ENCODE measurements at places on chromosomes 4 and X.

DNA sequence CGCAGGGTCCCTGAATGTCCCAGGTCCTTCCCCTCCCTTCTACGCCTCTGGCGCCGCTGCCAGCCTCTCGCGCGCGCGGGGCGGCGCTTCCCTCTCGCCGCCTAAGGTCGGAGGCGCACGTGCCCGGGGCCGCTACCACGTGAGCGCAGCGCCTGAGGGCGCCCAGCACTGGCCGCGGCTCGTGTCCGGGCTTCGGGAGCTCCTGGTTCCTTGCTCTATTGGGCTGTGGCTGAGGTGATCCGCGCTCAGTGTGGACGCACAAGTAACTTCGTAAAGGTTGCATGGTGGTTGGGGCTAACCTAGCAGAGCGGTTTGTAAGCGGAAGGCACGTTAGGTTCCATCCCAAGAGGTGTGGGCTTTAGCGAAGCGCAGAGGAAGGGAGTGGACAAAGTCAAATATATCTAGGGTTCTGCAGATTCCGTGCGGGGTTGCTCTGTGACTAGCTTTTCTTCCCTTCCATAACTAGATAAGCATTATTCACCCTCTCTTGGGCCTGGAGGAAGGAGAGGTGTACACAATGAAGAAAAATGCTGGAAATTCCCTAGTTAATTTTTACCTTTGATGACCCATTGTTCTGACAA is 1.8 kb downstream of the TLL1 start:
- DNase-seq: no peak

GRCh38 chr4:176189891-176190795 is 5.2 kb downstream of the SPATA4 start:
- DNase-seq: no peak

DNA sequence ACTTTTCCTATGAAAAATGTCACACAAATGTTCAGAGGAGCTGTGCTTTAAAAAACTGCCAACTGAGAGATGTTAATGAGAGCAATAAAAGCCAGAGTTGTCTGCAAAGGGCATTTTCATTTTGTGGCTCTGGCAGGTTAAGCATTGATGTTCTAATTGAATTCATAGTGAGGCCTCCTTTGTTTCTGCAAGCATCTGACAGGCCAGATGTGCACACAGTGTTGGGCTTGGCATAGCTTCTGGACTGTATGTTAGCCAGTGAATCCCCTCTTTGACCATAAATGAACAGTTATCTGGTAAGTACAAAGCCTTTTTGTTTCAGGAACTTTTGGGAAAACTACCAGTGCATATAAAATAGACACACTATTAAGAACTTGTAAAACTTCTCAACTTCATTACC is 81.9 kb downstream of the JADE3 start:
- DNase-seq: no peak

DNA sequence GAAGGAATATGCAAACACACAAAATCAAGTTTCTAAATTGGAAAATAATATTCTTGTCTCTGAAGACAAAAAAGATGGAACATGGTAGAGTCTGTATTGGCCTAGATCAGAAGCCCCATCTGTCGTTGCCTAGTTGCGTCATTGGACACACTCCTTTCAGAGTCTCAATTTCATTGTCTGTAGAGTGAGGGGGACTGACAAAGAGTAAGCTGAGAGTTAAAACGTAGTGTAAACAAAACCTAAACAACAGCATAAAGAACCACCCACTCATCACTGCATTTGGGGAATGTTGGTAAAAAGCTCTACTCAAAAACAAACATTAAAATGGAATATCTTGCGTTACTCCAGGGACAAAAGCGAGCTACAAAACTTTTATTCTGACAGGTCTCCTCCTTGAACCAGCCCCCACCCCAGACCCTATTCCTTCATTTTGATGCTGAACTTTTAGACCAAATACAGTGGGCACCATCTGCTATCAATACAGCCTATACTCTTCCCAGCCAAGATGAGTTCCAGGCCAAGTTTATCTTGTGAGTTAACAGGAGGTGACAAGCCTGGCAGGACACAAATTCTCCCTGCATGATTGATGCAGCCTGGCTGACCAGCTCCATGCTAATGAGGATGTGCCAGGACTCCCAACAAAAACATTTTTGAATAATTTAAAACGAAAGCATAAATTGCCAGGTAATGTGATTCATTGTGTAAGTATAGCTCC is 125.2 kb downstream of the COL25A1 start:
- DNase-seq: no peak

DNA sequence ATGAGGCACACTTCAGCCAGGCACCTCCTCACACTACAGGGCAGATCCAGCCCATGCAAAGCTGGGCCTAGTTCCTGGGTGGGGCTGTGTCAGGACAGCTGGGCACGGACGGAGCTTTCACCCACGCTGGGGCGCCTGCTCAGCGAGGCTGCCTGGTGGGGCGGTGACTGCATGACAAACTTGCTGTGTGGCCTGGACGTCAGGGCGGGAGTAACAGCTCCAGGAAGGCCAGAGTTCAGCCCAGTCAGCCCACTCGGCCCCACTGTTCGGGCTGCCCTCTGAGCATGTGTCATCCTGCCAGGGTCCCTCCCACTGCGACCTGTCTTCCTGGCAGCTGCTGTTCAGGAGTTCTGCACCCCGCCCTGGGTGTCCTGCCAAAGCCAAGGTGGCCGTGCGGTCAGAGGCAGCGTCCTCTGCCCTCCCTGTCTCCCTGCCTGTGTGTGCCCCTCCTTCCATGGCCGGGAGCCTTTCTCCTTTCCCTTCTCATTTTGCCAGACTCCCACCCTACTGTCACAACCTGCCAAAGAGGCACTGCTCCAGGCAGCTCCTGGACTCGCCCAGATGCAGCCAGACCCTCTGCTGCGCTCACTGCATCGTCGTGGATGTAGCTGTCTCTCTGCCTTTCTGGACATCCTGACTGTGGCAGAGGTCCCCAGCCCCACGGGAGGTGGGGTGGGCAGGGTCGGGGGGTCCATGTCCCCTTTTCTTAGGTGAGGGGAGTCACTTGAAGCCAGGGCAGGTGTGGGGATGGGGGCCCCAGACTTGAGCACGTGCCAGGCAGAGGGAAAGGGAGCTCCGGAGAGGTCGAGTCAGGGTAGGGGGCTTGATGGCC is 33.0 kb upstream of the KIAA0232 start:
- DNase-seq: no peak

DNA sequence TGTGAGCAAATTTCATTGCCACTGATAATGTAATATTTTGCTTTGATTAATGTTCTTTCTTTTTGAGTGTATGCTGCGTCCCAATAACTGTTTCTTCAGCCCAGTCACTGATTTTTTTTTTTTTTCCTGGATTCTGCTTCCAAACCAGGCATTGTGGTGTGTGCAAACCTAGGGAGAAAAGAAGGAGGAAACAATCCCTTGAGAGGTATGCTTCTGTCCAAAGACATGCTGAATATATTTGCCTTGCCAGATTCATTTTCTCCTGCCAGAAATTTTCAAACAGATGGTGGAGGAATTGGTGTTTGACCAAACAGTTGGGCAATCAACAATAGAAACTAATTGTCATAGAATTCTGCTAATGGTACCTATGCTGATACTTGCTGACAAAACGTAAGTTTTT is 753.6 kb downstream of the RPA4 start:
- no peak for DNase-seq

DNA sequence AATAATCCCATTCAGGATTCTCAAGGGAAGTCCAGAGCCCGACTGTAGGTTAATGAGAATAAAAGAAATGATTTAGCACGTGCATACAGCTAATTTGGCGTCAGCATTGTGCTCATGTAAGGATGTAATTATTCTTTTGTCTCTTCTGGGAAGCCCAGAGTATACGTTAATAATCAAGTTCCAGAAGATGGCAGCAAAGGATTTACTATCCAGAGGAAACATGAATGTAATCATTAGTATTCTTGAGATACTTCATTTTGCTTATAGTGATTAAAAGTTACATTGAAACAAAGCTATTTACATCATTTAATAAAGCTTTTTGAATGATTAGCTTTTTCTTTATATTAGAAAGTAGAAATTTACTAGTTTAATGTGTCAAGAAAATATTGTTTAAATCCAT is 27.1 kb upstream of the MAP9 start:
- DNase-seq: no peak

DNA sequence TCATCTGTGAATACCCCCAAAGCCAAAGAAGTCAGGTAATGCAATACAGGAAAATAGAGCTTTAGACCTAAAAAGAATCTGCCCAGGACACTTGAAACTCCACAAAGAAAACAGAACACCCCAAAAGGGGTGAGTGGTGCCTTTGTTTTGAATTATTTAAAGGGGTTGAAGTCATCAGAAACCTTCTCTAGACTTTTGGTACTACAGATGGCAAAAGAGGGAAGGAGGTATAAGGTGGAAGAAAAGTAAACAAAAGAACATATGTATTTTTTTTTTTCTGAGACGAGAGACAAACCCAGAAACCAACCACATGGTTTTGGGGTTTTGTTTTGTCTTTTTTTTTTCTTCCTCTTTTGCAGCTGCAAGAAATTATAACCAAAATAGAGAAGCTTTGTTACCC is 1477.8 kb downstream of the C4orf33 start:
- DNase-seq: no peak

DNA sequence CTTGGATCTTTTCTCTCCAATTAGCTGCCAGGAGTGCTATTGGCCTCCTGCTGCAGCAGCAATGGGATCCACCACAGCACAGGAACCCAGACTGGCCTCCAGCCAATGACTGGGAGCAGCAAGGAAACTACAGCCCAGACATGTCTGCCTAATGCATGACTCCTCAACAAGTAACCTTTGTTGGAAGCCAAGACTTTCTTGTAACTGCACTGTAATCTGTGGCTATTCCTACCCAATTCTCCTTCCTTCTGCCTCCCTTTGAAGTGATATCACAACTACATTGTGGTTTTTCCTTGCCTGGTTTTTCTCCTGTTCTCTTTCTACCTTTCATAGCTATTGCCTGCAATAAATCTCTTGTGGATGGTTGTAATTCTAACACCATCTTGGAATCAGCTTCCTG is 39.8 kb downstream of the SNCA start:
- no peak for DNase-seq

DNA sequence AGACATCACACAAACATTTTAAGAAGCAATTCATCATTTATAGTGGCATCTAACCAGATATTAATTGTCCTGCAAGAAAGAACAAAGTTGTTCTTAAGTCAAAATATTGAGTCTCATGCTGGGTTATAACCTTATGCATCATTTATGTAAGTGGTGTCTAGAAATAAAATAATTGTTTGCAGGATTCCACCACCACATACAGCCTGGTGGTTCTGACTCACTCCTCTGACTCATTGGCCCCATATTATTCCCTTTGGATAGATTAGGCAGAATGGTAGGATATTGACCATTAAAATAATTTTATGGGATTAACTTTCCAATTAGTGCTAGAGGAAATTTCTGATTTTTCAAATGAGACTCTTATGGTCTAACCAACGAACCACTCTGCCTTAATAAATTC is 384.5 kb downstream of the GRXCR1 start:
- no peak for DNase-seq

GRCh38 chrX:31268359-31268758 is 196.5 kb upstream of the FTHL17 start:
- no peak for DNase-seq

GRCh38 chr4:153773236-153773690 is 13.4 kb upstream of the RNF175 start:
- DNase-seq: no peak

GRCh38 chr4:47031011-47031678 is at the start of gene GABRB1:
Gene GABRB1 (plus strand): TSS chr4:47031567.
- DNase-seq: no peak

DNA sequence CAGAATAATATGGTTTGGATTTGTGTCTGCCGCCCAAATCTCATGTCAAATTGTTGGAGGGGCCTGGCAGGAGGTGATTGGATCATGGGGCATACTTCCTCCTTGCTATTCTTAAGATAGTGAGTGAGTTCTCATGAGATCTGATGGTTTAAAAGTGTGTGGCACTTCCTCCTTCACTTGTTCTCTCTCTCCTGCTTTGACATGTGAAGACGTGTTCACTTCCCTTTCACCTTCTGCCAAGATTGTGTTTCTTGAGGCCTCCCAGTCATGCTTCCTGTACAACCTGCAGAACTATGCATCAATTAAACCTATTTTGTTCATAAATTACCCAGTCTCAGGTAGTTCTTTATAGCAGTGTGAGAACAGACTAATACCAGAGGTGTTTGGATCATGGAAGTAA is 325.7 kb upstream of the GIMD1 start:
- no peak for DNase-seq

GRCh38 chr4:174592985-174593335 is 70.7 kb upstream of the HPGD start:
- no peak for DNase-seq

- DNase-seq: no peak
These were observed 326.6 kb upstream of the F9 start for GRCh38 chrX:139203651-139204570.

DNA sequence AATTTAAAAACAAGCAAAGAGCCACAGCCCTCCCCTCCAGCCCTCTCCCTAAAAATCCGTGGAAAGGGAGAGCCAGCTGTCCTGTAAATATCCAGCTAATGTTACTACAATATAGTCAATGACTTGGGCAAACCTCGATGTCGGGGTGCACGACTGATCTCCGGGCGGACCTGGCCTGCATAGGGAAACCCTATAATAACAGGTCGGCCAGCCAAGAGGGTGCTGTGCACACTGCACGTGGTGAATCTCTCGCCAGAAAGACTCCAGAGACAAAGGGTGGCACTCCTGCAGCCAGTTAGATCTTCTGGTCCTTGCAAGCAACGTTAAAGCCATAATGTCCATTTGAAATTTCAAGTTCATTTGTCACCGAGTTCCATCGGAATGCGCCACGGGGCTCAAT is 1092.8 kb downstream of the ADGRL3 start:
- no peak for DNase-seq

- peak; percentile 30 for DNase-seq
These were observed 24.7 kb upstream of the LRAT start for GRCh38 chr4:154719087-154719486.

DNA sequence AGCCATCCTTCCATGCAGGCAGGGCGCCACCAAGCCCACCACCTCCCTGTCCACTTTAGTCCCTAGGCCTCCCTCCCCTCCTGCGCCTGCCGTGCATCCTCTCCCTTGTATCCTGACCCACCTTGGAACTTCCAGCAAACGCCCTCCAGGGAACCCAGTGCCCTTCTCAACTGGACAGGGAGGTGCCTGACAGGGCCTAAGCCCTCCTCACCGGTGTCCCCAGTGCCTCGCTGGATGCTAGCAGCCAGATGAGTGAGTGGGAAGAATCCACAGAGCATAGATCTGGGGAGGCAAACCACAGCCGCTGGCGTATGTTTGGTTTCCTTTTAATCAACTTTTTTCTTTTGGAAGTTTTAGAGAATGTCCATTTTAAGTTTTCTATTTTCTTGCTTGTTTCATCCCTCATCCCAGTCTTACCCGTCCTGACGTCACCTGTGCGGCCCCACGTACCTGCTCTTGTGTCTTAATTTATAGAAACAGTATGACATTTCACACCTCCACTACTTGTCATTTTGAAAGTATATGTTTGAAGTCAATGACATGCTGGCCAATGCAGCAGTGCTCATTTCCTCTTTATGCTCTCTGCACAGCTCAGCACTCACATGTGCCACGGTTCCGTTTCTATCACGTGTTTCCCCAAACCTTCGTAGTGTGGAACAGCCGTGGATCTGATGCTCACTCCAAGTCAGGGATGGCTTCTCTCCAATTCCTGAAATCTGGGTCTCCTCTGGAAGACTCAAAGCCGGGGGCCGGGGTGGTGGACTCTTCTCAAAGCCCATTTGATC is 3.4 kb upstream of the HMX1 start:
- no peak for DNase-seq
